ENCODE measurements at places on chromosomes 12 and 14.
A peak's percentile ranks its signal among the peaks of the same experiment; 100 is the strongest.

DNA sequence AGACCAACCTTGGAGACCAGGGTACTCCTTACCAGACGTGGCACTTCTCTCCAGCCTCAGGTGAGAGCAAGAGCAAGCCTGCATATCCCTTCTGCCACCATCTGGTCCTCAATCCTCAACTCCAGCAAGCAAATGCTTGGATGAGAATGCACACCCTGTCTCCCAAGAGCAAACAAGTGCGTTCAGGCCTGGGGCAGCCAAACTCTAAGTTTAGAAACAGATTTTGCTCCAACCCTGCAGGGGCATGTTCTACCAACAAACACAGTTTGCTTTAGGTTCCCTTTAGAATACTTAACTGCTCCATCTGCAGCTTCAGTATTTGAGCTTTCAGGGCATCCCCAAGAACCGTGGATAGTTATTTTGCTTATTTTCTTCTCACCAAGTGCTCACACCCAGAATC lies 55.9 kb upstream of the FICD start:
- no peak for DNase-seq

GRCh38 chr12:68435299-68435637 lies 103.1 kb upstream of the MDM1 start:
- DNase-seq: no peak

DNA sequence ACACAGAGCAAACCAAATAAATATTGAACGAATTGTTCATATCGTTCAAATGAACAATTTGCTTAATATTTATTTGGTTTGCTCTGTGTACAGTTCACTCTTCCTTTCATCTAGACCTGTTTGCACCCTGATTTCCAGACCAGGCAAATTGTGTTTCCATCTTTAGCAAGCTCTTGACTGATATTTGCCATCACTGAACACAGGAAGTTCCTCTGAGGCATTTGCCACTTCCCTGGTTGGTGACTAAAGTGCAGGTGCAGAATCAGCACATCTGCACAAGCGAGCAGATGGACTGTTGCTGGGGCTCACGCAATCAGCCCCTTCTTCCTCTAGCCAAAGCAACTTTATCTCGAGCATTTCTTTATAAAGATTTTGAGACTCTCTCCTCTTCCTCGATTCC lies 112.9 kb downstream of the DAAM1 start:
- no peak for DNase-seq

GRCh38 chr12:64618953-64619590 lies 8.8 kb downstream of the RASSF3 start:
- no peak for DNase-seq

- no peak for DNase-seq
Observed at GRCh38 chr12:32205731-32206130, 99.1 kb downstream of the BICD1 start.

GRCh38 chr14:76348898-76349297 lies 27.0 kb upstream of the ESRRB start:
- peak; percentile 98 for DNase-seq

GRCh38 chr12:131379738-131380137 lies 331.2 kb upstream of the SFSWAP start:
- DNase-seq: peak; percentile 52

DNA sequence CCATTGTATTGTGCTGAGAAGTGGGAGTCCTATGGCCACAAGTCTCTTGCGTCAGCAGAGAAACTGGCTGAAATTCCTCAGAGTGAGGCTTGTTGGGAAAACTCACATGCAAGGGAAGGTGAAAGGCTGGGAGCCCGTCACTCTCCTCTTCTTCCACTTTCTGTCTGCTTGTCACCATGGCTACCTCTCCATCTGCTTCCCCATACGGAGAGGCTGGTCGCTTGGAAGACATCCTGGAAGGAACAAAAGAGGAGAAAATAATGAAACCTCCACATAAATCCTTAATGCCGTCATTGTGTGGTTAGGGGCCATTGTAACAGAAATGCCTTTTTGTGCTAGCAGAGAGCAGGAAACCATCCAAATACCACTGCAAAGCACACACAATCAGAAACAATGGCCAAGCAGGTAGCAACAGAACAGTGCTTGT lies 53.7 kb downstream of the SOX5 start:
- DNase-seq: peak; percentile 87

- no peak for DNase-seq
Observed at GRCh38 chr12:32454866-32455265, 55.5 kb downstream of the FGD4 start.

DNA sequence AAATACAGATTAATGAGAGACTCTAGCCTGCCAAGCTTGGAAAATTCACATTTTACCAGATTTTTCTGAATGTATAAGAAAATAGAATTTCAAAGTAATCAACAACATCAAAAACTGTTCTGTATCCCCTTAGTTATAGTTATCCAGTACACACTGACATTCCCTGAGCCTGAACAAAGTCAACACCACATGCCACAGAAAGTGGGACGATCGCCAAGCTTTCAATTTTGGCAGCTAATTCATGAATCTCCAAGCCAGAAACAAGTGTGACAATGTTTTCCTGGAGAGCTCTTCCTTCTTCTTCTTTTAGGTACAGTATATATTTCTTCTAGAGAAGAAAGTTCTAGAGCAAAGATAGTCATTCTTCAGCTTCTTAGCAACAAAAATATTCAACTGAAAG lies 290.2 kb downstream of the PRKD1 start:
- no peak for DNase-seq

DNA sequence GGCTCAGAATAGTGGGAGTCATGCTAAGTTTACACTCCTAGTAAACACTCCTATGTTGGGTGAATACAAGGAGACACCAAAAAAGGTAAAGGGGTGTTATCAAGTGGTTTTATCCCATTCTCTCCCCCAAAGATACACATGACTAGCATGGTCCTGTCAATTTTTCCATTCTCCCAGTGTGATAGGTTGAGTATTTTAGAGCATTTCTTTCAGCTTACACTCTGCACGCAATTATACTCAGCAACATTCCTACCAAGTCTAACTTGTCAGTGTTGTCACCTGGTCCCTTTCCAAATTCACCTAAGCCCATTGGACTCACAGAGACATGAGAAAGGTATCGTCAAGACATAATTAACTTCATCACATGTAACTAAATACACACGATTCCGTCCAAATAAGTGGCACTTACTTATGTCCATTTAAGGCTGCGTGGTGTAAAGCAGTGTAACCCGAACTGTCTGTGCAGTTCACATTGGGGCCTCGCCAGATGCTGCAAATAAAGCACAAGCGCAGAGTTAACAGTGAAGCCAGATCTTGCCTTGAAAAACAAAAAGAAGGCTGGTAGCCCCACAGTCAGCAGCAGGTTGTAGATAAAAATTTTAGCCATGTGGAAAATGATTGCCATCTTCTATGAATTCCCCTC lies 159.7 kb downstream of the ANKS1B start:
- no peak for DNase-seq

DNA sequence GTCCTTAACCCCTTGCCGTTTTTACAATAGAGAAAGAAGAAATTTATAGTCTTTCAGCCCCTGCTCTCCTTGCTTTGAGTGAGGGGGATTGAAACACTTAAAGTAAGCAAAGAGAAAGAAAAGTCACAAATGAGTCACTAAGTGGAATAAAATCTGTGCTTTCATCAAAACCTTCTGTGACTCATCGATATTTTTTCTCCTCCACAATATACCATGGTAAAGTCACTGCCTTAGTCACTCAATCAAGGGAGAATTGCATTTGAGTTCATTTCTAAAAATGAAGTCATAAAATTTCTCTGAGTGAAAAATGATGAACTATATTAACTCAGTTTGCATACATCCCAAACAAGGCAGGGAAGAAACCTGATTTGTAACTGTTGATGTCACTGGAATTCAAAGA lies 470.3 kb downstream of the FOXG1 start:
- no peak for DNase-seq

- no peak for DNase-seq
Observed at GRCh38 chr14:54348001-54348611, 48.7 kb upstream of the CDKN3 start.

DNA sequence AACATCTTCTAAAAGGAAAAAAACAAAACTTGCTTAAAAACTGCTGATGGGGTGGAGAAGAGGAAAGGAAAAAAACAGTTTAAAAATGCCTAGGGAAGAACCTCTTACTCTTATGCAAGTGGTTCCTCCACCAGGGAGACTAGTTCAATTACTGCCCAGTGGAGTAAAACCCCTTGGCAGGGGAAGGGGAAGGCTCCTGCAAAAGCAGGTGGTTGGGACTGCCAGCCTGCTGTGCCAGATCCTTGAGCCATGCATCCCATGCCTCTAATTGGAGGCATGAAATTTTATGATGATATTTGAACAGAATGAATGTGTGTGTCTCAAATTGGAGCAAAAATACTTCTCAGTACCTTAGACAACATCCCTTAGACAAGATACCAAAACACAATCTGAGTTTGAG lies 118.8 kb downstream of the FSCB start:
- DNase-seq: no peak

DNA sequence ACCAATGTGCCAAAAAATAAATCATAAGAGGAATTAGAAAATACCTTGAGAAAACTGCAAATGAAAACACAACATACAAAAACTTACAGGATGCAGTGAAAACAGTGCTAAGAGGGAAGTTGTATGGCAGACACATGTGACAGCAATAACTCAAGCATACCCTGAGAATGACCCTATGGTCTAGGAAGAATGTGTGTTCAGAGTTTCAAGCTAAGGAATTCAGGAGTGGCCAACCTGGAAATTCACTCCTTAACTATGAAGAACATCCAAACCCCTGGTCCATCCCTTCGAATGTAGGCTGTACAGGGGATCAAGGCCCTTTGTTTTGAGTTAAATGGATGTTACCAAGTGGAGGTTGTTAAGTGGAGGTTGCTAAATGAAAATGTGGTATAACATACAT lies 16.7 kb upstream of the TTC9 start:
- no peak for DNase-seq

DNA sequence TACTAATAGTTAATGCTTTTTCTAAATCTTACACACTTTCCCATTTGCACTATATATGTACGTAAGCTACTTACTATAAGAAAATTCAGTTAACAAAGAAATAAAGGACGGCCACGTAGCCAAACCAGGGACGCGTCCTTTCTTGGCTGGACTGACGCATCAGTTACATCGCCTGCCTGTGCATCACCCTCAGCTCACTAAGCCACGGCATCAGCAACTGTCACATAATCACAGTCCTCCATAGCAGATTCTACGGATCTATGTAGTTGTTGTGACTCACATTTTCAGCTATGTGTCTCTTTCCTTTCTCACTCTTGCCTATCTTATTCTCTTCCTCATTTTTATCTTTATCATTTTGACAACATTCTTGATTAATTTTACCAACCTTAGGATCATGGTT lies 38.1 kb upstream of the C12orf50 start:
- DNase-seq: no peak

GRCh38 chr14:24692382-24693352 lies 58.7 kb upstream of the GZMB start:
- no peak for DNase-seq

DNA sequence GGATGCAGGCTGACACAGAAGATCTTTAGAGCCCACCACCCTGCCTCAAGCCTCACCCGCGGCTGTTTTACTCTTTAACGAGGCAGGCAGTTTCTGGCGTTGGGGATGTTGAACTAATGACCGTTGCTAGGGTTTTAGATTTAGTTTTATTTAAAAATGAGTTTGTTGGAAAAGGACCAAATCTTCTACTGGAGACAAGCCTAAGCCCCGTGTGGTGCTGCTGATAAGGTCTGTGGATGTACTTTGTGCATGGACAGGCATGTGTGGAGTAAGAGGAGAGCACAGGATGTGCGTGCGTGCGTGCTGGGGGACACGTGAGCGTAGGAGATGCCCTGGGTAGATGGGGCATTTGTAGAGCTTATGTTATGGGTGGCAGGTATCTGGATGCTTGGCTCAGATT lies 5.7 kb downstream of the NTF3 start:
- no peak for DNase-seq

DNA sequence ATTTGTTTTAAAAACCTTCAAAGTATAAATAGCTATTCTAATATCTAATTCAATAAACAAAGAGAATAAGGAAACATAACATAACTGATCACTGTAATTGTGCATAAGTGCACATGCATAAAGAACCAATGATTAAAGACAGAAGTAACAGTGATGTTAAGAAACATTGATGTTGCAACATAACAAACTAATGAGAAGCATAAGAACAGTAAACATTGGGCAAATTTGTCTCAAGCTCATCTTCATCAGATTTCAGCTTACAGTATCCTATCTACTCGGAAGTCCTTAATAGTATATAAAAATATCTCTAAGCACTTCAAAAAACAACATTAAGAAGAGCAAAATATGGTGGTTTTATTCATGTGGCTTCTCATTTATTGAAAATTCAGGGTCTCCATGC lies 97.6 kb downstream of the GARIN6 start:
- no peak for DNase-seq

- no peak for DNase-seq
Observed at GRCh38 chr12:11884116-11884515, 186.6 kb upstream of the BCL2L14 start.

DNA sequence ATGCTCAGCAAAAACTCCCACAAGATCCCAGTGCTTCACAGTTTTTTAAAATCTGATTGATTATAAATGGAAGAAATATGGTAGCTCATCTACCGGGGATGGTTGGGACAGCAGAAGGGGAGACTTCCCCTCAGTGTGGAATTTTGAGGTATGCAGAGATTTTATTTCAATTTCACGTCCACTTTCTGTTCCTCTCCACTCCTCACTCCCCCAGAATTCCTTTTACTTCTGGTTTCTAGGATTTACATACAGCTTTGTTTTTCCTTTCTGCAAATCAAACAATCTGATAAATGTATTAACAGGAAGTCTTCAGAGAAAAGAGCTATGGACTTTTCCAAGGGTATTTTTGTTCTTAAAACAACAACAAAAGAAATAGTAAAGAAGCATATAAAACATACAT lies 181.5 kb upstream of the ARHGAP5 start:
- DNase-seq: no peak

DNA sequence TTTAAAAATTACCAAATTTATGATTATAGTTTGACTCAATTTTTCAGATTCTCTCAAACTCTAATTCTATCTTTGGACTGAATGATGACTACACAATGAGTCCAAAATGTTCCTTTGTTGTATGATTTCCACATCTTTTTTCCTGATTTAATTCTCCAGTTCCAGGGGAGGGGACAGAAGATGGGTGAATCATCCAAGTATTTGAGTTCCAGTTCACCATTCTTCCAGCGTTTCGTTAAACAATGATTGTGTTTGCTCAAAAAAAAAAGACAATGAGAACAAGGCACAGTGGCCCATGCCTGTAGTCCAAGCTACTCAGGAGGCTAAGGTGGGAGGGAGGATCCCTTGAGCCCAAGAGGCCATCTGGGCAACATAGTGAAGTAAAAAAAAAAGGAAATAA lies 23.8 kb downstream of the BAZ1A start:
- DNase-seq: no peak

- DNase-seq: no peak
Observed at GRCh38 chr14:105275267-105275946, 25.4 kb downstream of the BRF1 start.

- no peak for DNase-seq
Observed at GRCh38 chr12:67697967-67698366, 49.4 kb downstream of the DYRK2 start.

GRCh38 chr12:100706033-100706432 lies 88.5 kb upstream of the ANO4 start:
- DNase-seq: no peak

DNA sequence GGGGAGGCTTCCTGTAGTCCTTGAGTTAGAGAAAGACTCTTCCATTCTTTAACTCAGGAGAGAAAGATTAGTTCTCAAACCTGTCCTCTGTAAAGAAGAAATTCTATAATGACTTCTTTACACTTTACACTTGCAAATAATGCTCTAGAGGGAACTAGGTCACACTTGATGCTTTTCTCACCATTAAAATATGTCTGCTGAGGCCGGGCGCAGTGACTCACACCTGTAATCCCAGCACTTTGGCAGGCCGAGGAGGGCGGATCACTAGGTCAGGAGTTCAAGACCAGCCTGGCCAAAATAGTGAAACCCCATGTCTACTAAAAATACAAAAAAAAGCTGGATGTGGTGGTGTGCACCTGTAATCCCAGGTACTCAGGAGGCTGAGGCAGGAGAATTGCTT lies 6.3 kb downstream of the NTN4 start:
- DNase-seq: no peak
